ENCODE measurements at places on chromosomes 2 and 18. TPM values are rescaled to one million over a fixed set of nuclear protein-coding genes. Genes with fewer than 3 reads are reported as not detected.

GRCh38 chr18:519019-519879 lies 18.7 kb upstream of the COLEC12 start:
- peak; percentile 39 for DNase-seq

DNA sequence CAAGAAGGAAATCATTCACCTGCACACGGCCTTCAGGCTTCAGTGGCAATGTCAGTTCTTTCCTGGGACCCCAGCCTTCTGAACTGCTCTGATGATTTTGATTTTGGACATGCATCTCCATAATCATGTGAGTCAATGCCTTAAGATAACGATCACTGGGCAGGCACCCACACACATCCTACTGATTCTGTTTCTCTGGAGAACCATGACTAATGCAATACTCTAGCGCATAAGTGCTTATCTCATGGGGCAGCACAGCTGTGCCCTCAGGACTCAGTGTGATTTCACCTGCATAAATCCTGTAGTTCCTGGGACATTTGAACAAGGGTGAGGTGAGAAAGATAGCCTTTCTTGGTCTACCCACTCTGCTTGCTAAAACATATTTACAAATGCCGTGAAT lies 144.6 kb downstream of the AKAIN1 start:
- no peak for DNase-seq

DNA sequence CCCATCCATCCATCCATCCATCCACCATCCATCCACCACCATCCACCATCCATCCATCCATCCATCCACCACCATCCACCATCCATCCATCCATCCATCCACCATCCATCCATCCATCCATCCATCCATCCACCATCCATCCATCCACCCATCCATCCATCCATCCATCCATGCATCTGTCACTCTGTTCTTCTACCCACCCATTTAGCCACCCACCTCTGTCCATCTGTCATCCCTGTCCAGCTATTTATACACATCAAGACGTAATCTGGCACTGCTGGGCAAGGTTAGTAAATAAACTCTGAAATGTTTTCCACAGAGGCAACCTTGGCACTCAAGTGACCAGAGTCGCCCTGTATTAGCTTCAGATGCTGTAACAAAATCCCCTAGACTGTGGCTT lies 120.9 kb downstream of the RTP5 start:
- no peak for DNase-seq

DNA sequence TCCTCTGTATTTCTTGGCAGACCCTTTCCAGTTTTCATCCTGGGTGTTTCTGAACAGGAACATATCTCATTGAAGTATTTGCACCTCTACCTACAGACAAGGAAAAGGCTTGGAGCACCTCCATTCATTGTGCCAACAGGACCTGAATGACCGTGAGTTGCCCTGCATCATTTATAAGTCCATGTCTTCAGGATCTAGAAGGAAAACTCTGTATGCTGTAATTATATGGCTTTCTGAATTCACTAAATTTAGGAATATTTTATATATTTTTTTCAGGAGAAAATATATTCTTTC lies 402.3 kb upstream of the SLC14A2 start:
- no peak for DNase-seq

GRCh38 chr2:206260188-206261012 lies 14.1 kb upstream of the ZDBF2 start:
- DNase-seq: no peak

- no peak for DNase-seq
Observed at GRCh38 chr2:219446101-219446504, 11.5 kb downstream of the SPEG start.

DNA sequence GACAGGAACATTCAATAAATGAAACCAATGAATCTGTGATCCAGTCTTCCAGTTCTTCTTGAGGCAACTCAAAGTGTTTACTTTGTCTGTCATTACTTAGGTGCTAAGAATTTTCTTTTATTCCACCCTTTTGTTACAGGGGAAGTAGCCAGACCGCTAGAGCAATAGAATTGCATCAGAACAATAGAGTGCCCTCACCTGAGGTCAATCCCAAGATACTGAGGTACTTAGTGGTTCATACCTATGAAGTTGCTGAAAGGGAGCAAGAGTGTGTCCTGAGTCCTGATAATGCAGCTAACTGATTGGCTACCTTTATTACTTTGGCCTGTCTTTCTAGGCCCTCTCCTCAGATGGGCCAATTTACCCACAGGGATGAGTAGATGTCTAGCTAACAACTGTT lies 359.4 kb upstream of the KCNH7 start:
- DNase-seq: no peak

GRCh38 chr2:28678944-28679343 lies 72.7 kb upstream of the PPP1CB start:
- DNase-seq: peak; percentile 65

- DNase-seq: no peak
Observed at GRCh38 chr2:192151853-192152252, 42.9 kb downstream of the TMEFF2 start.

DNA sequence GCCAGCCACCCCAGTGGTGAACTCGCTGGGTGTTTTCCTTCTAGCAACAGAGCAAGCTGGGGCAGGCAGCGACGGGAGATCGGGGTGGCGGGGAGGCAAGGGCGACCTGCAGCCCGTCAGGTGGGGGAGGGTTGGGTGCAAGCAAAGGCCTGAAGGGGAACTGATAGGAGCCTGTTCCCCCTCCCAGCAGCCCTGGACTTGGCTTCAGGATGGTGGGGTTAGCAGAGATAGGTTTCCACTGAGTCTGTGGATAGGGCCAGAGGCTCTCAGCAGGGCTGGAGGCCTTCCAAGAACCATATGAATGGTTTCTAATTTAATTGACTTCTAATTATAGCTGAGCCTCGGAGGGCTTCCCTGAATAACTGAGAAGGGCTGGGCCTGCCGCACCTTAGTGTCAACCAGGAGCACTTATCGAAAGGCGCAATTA lies 55.3 kb downstream of the EDAR start:
- DNase-seq: no peak

- no peak for DNase-seq
Observed at GRCh38 chr2:202036601-202037037, 3.0 kb downstream of the FZD7 start.

GRCh38 chr2:23073056-23073455 lies 311.9 kb upstream of the KLHL29 start:
- no peak for DNase-seq

DNA sequence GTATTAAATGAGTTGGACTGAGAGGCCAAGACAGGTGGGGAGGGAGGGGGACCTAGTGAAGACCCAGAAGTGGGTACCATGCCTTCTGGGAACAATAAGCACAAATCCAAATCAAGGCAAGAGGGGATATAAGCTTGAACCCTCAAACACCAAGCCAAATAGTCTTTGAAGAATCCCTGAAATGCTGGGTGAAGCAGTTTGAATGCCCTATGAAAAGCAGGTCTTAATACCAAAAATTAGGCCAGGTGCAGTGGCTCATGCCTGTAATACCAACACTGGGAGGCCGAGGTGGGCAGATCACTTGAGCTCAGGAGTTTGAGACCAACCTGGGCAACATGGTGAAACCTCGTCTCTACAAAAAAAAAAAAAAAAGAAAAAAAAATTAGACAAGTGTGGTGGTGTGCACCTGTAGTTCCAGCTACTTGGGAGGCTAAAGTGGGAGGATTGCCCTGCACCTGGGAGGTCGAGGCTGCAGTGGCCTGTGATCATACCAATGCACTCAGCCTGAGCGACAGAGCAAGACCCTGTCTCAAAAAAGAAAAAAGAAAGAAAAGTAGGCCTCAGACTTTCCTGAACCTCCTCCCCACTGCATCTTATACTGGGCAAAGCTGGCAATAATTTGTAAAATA lies 3.5 kb downstream of the PCBP1 start:
- DNase-seq: no peak

GRCh38 chr2:27370816-27371620 lies 602 bp downstream of the SNX17 start:
- peak; percentile 43 for DNase-seq

GRCh38 chr2:196166876-196167275 lies 4.5 kb downstream of the STK17B start:
- no peak for DNase-seq

DNA sequence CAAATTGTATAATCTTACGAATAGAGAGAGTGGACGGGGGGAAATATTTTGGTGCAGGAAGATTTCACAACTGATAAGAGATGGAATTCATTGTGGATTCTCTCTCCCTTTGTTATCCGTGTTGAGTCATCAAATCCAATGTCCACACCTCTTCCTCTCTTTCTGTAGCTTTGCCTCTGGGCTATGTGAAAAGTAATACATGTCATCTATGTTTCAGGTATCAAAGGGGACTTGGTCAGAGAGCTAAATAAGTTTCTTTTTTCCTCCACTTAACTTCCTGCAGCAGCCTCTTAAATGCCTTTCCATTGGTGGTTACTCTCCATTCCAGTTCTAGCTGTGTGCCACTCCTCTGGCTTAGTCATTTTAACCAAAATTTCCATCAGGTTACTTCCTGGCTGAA lies 169.3 kb upstream of the NXPH2 start:
- DNase-seq: no peak

DNA sequence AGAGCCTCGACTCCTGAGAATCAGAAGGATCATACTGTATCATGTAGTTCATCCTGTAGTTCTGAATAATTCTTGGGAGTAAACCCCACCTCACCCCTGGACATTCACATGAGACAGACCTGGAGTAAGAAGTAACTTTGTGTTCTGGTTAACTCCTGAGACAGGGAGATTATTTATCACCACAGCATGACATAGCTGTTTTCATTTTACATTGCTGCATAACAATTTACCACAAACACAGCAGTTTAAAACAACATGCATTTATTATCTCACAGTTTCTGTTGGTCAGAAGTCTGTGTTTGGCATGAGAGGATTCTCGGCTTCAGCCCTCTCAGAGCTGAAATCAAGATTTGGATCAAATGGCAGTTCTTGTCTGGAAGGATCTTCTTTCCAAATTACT lies 855.8 kb upstream of the FANCL start:
- no peak for DNase-seq

DNA sequence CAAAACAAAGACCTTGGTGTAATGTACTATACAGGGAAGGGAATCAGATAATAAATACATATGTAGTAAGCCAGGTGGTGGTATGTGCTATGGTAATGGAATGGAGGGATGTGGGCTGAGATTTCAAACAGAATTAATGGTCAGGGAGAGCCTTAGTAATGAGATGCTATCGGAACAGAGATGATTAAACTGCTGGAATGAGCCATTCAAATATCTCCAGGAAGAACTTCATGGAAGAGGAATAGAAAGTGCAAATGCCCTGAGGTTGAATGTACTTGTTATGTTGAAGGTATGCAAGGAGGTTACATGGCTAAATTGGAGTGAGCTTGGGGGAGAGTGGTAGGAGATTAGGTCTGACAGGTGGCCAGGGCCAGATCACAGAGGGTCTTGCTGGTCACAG lies 5.1 kb downstream of the SERPINB11 start:
- no peak for DNase-seq

- DNase-seq: no peak
Observed at GRCh38 chr2:60984720-60985119, 32.8 kb upstream of the PEX13 start.

DNA sequence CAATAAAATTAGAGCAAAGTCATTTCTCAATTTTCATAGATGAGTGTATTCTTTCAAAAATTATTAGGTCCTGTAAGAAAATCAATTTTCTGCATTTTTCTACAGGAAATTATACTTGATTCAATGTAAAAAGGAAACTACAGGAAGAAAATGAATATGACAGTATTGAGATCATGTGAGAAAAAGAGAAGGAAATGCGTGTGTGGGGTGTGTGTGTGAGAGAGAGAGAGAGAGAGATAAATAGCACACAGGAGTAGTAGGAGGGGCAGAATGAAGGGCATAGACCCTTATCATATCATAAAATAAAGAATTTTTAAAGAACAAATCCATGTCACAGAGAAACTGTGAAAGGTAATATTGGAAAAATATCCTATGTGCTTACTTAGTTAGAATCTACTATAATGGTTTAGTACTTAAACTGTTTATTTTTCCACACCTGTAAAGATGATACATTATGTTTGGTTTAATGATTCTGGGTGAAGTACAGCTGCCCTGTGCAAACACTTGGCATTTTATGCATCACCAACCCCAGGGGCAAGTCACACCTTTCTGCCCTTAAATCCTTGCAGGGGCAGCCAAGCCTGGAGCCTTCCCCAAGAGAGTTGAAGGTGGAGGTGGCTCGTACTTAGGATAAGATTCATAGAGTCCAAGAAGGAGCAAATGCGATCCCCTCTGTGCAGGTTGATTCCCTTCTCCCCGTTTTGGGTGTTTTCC lies 276.4 kb downstream of the TGIF1 start:
- no peak for DNase-seq

GRCh38 chr2:212871597-212871996 lies 279.8 kb downstream of the IKZF2 start:
- no peak for DNase-seq

CLEC4F gene
- not detected for total RNA-seq

ACTR3 gene
- 516 TPM for total RNA-seq

DES gene
- total RNA-seq: not detected

CNDP1 gene
- total RNA-seq: not detected

ARHGEF4 gene
- total RNA-seq: 3.3 TPM

TGIF1 gene
- 24.1 TPM for total RNA-seq

NOSTRIN gene
- total RNA-seq: not detected

EGR4 gene
- 0.07 TPM for total RNA-seq

ID2 gene
- total RNA-seq: 73.9 TPM

FSHR gene
- total RNA-seq: not detected

Measured in activated naive CD4-positive, alpha-beta T cell treated with anti-CD3 and anti-CD28 coated beads for 36 hours (primary cell).